ENCODE measurements at places on chromosomes 5 and 9.

GRCh38 chr5:96626956-96627355 is 35.2 kb upstream of the CAST start:
- no peak for DNase-seq

GRCh38 chr5:99544356-99544755 is 615.5 kb upstream of the CHD1 start:
- no peak for DNase-seq

DNA sequence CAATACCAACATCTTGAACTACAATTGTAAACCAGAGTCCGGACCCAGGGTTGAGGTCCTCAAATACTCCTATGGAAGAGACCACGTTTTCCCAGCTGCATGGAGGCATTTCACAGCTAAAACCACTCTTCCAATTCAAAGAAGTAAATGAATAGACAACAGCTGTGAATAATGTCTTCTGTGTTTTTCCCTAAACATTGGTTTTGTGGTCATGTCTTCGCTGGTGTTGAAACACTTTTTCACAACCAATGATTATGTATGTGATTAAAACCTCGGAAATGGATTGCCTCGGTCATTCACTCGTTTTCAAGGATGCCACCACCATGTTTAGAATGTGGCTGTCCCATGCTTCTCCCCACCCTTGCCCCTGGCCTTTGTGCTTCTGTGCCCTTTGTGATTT is 9.4 kb upstream of the TENT4A start:
- DNase-seq: no peak

GRCh38 chr5:146218168-146218567 is 14.8 kb downstream of the RBM27 start:
- DNase-seq: no peak

GRCh38 chr9:127955294-127956015 is 17.8 kb upstream of the DPM2 start:
- peak; percentile 89 for DNase-seq

DNA sequence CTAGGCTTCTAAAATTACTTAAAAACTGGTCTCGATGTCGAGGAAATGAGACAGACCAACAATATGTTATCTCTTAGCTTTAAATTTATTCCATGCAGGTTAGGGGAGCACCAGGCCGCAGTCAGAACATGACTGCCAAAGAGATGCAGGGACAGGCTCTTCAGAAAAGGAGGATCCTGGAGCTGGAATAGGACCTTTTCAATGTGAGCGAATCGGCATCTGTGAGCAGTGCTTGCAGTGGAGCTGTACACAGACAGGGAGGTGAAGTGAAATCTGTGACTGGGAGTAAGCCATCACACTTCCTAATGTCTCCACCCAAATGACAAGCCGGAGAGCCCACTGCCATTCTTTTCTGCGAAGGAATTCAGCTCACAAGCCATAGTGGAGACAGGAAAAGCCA is 78.2 kb downstream of the EFNA5 start:
- DNase-seq: no peak

DNA sequence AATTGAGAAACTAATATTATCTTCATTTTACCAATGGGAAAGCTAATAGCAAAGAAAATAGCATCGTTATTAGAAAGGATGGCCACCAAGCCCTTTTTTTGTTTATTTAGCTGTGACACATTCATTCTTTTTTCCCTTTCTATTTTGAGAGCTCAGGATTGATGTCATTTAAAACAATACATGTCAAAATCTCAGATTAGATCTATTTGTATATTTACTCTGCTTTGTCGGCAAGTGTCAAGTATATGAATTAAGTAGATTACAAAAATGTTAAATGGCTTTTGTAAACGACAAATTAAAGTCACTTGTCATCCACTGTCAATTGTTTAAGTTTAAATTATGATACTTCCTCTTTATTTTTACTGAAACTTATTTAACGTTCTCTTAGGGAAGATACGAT is 118.9 kb downstream of the PAM start:
- no peak for DNase-seq

GRCh38 chr5:109611505-109611904 is 78.2 kb upstream of the MAN2A1 start:
- DNase-seq: no peak

DNA sequence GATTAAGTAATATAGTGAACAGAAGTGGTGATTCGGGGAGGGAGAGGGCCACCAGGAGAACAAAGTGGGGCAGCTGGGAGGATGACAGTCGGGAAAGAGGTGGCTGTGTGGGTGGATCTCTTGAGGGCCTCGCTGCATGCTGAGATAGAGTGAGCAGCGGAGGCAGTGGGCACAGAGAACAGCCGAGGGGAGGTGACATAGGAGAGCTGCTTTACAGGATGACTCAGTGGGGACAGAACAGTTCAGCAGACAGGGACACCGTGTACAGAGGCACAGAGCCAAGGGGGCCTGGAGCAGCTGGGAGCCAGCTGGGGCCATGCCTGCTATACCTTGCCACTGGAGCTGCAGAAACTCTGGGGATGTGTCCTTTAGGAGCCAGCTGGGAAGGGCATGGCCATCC is 273.9 kb downstream of the GADD45G start:
- DNase-seq: no peak

Data from activated naive CD4-positive, alpha-beta T cell treated with anti-CD3 and anti-CD28 coated beads, Interleukin-2, amount 50 U/mL, for 16 hours (primary cell).